ENCODE measurements at places on chromosomes 3 and 15.

GRCh38 chr3:137163241-137163871, 205.6 kb downstream of the IL20RB start:
- no peak for DNase-seq

GRCh38 chr3:191094057-191094845, 104.8 kb upstream of the OSTN start:
- no peak for DNase-seq

- no peak for DNase-seq
These were observed 243.1 kb downstream of the TLE3 start for GRCh38 chr15:69854521-69855181.

GRCh38 chr3:122410639-122411038, 5.2 kb downstream of the WDR5B start:
- DNase-seq: no peak

DNA sequence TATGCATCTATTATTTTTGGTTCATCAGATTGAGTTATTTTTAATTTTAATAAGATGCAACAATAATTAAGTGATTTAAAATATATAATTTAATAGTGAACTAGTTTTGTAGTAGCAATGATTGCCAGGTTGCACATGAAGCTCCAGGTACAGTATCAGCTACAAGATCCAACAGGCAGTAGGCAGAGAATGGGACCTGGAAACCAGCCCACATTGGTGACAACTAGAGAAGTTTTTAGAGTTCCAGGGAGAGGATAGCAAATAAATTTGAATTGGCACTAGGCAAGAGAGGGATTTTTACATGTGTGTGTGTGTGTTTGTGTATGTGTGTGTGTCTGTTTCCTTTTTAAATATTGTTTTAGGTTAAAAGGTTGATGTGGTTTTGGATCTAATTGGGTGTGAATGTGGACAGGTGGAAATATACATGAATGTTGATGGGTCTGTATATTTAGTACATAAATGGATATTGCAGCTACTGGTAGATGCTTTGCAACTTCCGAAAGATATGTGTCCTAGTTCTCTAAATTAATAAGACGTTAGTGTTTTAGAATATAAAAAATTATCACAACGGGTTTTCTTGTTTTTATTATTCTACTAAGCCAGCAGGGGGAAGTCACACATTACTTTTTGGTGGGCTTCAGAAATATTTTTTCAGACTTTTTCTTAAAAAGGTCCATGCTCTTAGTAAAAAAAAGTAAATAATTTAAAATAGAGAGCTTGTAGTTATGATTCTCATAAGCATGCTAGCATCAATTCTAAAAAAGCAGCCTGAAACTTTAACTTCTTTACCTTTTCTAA, 110.1 kb upstream of the GBE1 start:
- no peak for DNase-seq

GRCh38 chr3:16840101-16840424, 44.7 kb upstream of the PLCL2 start:
- DNase-seq: no peak

- no peak for DNase-seq
These were observed 297.5 kb upstream of the LYSMD4 start for GRCh38 chr15:100030586-100031229.

GRCh38 chr3:127063916-127064315, 81.0 kb downstream of the PLXNA1 start:
- no peak for DNase-seq

DNA sequence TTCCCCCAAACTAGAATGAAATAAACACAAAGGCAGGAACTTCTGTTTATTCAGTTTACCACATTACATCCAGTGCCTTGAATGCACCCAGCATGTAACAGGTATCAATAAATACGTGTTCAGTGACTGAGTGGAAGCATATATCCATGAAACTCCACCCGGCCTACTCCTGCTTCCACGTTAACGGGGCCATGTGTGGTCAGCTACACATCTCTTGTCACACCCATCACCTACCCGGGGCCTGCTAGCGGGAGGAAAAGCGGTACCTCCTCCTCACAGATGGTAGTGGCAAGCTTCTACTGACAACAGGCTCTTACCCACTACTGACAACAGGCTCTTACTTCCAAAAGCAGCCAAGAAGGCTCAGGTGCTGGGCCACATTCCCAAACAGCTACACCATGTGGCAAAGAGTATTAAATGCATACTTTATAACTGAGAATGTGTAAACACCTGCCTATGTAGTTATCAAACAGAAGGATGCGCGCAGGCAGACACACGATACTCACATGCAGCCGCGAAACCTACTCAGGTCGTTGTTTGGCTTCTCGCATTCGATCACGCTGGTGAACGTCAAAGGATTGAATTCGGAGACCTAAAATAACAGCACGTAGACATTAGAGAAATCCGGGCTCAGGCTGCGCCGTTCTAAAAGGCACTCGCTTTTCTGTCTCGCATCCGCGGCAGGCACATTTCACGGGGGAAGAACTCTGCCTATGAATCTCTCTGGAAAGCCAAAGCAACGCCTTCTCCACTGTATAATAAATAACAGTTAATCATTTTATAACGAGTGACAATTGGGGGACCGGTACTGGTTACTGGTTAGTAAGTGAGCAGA, 127.4 kb downstream of the ATP10A start:
- no peak for DNase-seq

DNA sequence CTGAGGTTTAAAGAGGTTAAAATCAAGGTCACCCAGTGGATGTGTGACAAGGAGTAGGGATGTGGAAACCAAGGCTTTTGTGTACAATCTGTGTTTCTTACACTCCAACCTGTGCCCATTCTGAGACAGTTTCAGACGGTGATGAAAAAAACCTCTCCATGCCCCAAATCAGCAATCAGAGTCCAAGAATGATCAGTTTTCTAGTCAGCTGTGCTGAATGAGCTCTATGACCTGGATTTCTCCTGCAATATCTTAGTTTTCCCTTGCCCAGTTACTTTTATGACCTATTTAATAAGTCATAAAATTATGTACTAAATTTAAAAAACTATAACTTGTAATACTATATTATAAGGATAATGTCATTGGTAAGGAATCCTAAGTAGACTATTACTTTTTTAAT, 37.5 kb upstream of the CBLB start:
- no peak for DNase-seq

GRCh38 chr3:14156843-14157561, 21.4 kb downstream of the XPC start:
- no peak for DNase-seq

- DNase-seq: no peak
These were observed 183.6 kb upstream of the STT3B start for GRCh38 chr3:31349001-31349748.

- DNase-seq: no peak
These were observed 60.0 kb downstream of the AAGAB start for GRCh38 chr15:67194171-67195114.

DNA sequence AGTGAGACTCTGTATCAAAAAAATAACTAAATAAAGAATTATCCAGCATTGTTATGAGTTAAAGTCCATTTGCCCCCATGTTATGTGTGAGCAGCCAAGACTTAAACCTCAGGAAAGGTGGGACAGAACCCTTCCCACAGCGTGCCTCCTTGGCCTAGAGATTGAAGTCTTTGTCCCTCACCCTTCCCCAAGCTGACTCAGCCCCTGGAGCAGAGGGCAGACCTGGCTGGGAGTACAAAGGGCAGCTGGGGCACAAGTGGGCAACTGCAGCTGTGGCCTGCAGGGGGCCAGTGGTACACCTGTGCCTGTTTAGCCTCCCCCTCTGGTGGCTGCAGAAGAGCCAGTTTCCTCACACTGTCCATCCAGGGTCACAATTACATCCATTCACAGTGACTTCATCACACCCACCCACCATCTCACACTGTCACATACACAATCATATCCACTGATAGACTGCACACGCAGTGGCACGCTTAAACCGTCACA, 940 bp upstream of the ACY1 start:
- no peak for DNase-seq

GRCh38 chr3:48858709-48859108, 11.0 kb upstream of the PRKAR2A start:
- no peak for DNase-seq

DNA sequence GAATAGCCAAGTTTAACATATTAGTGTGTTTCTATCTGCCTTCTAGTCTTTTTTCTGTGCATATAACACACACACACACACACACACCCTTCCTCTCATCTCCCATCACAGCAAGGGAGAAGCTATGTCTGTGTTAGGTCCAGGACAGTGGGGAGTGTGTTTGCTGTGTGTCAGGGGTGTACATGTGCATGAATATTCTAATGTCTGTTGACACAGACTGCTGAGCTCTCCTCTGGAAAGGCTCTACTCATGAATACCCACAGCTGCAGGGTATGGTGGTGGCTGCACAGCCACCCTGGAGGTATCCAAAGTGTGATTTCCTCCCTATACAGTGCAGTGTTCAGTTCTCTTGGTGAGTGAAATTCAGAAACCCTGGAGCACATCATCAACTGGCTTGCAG, 42.9 kb downstream of the ARNT2 start:
- no peak for DNase-seq

- no peak for DNase-seq
These were observed 37.0 kb downstream of the PCNP start for GRCh38 chr3:101611023-101611422.

DNA sequence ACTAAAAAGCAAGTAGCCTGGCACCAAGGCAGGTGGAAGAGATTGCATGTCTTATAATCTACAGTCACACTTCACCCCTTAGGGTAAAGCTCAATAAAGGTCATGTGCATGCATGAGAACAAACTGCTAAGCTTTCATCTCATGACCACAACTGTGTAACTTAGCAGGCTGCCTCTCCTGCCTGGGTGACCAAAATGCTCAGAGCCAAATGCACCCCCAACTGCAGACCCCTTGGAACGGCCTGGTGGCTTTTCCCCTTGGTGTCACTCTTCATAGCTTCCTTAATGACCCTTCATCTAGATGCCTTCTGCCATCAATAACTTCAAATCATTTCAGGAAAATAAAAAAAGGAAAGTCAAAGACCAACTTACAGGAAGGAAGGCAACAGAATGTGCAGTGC, 88.1 kb downstream of the ADAMTS17 start:
- no peak for DNase-seq

DNA sequence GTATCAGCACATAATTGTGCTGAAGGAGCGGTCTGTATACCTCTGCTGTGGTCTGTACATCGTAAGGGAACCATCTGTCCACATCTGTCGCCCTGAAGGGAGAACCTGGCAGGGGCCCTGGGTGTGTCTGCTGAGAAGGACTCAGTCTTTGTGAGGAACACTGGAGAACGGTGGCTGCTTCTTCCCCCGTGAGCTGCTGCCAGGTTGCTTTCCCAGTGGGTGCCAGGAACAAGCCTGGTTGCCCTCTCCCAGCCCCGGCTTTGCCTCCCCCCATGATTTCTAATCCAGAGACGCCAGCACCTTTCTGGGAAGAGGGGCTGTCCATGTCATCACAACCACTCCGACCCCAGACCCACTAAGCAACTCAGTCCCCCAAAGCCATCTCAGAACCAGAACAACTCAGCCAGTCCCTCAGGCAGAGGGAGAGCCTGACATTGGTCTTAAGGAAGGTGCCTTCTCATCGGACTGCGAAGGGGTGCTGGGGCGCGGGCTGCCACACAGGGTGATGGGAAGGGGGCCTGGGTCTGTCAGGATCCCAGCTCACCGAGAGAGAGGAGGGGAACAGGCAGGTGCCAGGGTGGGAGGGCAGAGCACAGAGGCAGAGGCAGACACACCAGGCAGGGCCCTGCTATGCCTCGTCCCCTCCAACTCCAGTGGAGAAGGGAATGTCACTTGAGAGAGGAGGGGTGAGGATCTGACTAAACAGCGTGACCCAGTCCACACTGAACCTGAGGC, 8.5 kb downstream of the TNK2 start:
- no peak for DNase-seq

- DNase-seq: no peak
These were observed 403.9 kb downstream of the MECOM start for GRCh38 chr3:169259661-169260060.

- DNase-seq: no peak
These were observed 19.4 kb downstream of the SHOX2 start for GRCh38 chr3:158086776-158087175.

DNA sequence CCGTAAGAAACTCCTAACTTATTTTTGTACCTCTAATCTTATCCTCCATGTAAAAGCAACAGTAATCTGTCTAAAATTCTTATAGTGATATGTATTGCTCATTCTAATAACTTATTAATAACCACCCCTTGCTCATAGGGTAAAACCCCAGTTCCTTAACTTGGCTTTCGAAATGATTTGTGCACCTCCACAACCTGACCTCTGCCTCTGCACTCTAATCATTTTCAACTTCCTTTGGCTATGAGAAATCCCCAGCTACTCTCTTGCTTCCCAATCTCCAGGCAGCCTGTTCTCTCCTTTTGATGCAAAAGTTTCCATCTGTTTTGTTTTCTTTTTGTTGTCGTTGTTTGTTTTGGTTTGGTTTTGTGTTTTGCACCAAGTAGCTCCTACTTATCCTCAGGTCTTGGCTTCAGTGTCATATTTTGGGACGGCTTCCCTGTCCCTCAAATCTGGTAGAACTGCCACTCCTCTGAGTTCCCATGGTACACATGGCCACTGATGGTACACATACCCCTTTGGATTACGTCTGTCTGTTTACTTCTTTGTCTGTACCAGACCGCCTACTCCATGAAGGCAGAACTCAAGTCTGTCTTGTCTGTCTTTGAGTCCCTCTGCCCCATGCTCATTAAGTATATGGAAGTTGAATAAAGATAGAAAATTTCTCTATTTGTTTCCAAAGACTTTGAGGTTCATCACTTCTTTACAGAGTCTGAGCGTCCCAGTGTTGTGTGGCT, 105.6 kb upstream of the TGFBR2 start:
- DNase-seq: no peak

GRCh38 chr3:170162630-170163029, 18.9 kb downstream of the PHC3 start:
- DNase-seq: no peak

DNA sequence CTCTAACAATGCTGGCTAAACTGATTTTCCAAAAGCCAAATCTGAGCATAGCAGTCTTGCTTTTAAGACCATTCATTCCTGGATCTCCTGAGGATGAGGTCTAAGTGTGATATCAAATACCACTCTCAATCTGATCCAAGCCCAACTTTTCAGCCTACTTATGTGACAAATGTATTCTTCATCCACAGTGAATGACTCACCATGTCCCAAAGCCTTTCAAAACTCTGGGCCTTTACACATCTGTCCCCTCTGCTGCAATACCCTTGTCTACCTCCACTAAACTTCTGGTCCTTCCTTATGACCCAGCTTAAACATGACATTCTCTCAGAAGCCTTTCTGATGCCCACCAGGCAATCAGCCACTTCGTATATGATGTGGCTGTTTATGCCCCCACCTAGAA, 4.6 kb downstream of the ANAPC13 start:
- DNase-seq: no peak

GRCh38 chr15:82966671-82967071, 14.2 kb upstream of the HOMER2 start:
- no peak for DNase-seq

DNA sequence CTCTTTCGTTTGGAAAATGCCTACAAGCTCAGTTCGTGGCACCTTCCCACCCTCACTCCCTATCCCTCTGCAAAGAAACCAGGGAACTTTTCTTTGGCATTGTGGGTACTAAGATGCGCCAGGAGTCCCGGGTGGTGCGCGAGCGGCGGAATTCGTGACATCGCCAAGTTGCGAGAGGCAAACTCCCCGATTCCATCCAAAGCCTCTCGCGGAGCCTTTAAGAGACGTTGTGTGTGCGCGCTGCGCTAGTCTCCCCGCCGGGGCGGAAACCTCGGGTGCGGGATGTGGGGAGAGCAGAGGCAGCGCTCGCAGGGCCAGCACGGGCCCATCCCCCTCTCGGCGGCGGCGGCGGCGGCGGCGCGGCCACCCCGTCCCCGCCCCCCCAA, 443 bp upstream of the NR2F2 start:
- DNase-seq: no peak
